NCI-H774 (cell line): ENCODE measurements at places on chromosomes 11 and 22.

DNA sequence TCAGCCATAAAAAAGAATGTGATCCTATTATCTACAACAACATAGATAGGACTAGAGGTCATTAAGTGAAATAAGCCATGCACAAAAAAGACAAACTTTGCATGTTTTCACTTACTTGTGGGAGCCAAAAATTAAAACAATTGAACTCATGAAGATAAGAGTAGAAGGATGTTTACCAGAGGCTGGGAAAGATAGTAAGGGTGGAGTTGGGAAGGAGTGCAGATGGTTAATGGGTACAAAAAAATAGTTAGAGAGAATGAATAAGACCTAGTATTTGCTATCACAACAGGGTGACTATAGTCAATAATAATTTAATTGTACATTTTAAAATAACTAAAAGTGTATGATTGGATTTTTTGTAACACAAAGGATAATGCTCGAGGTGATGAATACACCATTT, 27.2 kb upstream of the IL10RA start:
- no peak for DNase-seq

GRCh38 chr11:8357505-8357888, 93.8 kb upstream of the LMO1 start:
- no peak for DNase-seq

- no peak for DNase-seq
Observed at GRCh38 chr11:3866206-3866605, 10.7 kb downstream of the STIM1 start.

DNA sequence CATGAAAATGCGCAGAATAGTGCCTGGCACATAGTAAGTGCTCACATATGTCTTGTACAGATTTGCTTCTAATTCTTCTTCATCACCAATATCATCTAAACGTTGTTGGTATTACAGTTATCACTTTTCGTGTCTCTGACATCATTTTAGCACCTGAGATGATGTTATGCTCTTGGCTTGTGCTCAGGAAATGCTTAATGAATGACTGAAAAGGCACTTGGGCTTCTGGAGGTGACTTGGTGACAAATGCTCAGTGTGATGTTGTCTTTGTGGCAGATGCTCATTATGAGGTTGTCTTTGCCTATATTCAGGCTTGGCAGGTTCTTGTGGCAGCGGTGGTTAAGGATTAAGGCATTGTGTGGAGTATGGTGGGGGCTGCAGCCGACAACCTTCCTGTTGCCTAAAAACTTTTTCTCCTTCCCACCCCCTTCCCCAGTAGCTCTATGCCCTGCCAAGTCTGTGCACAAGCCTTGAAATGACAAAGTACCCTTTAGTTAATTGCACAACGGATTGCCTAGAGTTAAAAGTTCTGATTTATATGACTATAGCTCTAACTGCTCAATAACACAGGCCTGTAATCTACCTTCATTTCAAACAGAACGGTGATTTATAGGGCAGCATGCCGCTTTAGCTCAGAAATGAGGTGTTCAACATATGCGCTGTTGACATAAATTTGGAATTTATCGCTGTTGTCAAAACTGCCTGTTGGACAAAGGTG, 82.5 kb downstream of the ZBTB16 start:
- DNase-seq, result no peak

DNA sequence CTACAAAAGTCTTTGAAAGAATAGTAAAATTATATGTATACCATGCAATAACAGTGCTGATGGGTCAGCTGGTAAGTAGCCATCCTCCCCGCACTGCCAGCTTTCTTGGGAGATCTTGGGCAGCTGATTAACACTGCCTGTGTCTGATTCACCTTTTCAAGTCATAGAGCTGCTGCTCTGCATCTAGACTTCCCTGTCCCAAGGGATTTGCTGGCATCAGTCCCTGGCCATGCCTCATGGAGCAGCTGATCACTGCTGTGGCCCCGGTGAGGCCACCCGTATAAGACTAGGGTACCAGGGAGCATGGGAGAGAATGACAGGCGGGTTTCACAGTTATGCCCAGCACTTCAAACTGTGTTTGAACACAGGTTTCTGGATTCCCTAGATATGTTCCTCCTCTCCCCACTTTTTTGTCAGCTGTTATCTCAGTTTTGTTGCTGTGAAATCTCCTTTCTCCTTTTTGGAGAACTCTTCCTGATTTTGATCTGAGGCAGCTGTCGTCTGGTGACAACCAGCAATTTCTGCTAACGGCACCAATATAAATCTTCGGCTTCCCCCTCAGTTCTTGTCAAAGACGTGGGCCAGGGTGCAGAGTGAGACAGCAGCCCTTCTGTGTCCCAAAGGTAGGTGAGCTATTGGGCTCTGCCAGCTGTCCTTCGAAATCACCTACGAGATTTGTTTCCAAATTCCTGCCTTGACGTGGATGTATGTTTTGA, 438.9 kb downstream of the NTM start:
- no peak for DNase-seq

DNA sequence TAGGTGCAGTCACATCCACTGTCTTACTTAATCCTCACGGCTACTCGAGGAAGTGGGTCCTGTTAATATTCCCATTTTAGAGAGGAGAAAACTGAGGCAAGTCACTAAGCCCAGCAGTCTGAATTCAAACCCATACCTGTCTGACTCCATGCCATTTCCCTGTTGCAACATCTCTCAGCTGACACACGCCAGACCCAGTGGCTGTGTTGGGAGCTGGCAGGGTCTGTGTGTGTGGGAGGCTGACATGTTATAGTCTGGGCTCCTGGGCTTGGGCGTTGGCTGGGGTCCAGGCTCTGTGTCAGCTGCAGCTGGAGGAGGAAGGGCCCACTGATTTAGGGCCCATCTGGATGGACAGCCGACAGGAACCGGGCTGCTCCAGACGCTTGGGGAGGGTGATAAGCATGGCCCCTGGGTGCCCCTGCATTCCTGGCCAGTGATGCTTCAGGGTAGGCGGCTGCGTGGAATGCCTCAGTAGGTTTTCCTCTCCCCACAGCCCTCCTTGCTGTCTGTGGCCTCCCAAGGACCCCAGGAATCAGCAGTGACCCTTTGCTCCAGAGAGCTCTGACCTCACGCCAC, 562.5 kb downstream of the MN1 start:
- no peak for DNase-seq

DNA sequence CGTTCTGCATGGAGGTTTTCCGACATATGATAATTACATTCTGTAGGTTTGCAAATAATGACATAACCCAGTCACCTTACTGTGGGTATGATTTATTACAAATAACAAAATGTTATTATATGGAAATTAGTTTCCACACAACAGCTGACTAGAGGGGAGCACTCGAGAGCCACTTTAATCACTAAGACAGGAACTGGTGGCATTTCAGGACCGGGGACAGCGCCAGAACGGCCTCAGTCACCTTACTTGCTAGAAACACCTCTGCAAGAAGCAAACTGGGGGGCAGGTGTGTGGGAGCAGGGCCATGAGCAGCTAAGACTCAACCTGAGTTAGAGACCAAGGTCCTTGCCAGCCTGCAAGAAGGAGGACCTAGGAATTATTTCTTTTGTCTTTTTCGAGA, 199.9 kb downstream of the DSCAML1 start:
- DNase-seq, result no peak

- DNase-seq, result no peak
Observed at GRCh38 chr11:122192634-122193255, 76.7 kb upstream of the BLID start.

DNA sequence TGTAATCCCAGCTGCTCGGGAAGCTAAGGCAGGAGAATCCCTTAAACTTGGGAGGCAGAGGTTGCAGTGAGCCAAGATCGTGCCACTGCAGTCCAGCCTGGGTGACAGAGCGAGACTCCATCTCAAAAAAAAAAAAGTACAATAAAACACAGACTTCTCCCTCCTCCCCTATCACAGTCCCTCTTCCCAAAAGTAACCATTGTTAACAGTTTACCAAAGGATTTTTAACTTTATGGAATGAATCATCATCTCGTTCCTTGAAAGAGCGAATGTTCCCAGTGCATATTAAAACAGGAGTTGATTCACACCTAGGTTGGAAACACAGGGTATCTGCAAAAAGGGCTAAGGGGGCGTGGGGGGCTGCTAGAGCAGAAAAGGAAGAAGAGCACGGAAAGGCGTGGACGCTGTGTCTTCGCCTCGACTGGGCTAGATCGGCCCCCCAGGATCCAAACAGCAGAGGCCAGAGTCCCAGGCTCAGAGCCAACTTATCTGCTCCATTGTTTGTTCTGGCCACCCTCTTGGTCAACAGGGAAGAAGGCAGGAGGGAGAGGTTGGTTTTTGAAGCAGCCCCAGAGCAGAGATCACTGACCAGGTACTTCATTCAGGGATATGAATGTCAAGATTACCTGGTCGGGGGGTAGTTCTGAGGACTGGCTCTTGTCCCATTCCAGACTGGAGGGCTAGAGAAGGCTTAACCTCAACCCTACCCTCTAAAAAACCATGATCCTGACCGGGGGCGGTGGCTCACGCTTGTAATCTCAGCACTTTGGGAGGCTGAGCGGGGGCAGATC, 2.1 kb upstream of the AHNAK start:
- DNase-seq, result no peak

DNA sequence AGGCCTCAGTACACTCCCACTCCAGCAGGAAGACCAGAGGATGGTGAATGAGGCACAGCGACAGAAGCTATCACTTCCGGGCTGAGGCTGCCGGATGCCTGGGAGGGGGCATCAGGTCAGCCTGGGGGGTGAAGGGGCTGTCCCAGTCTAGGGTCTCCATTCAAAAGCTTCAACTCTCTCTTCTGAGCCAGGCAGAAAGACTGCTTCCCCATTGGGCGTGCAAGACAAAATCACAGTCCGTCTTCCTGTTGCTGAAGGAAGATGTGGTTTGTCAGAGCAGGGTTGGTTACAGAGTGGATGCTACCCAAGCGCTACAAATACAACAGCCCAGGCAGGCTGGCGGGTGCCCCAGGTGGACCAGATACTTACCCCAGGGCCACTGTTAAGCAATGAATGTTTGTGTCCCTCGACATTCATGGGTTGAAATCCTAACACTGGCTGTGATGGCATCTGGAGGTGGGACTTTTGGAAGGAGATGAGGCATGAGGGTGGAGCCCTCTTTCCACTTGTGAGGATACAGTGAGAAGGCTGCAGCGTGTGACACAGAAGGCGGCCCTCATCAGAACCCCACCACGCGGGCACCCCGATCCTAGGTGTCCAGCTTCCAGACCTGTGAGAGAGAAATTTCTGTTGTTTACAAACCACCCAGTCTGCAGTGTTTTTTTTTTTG, 12.0 kb downstream of the UPK3A start:
- DNase-seq, result no peak

GRCh38 chr11:62889484-62890437, 9.1 kb downstream of the SLC3A2 start:
- DNase-seq, result no peak

DNA sequence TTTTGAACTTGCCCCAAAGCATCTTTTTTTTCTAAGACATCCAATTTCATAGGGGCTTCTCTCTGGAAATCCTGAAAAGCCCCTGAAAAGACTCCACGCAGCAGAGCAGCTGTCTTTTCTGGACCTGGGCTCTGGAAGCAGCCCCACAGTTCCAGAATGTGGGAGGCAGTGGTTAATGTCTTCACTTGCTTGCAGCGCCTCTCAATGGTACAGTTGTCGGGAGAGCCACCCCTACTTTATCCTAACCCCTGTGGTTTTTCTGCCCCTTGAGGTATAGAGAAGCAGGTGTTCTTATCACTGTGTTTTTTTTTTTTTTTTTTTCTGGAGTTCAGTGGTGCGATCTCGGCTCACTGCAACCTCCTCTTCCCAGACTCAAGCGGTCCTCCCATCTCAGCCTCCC, 83.4 kb upstream of the SORL1-AS1 start:
- no peak for DNase-seq

- DNase-seq, result no peak
Observed at GRCh38 chr11:28961726-28962125, 853.5 kb downstream of the METTL15 start.

DNA sequence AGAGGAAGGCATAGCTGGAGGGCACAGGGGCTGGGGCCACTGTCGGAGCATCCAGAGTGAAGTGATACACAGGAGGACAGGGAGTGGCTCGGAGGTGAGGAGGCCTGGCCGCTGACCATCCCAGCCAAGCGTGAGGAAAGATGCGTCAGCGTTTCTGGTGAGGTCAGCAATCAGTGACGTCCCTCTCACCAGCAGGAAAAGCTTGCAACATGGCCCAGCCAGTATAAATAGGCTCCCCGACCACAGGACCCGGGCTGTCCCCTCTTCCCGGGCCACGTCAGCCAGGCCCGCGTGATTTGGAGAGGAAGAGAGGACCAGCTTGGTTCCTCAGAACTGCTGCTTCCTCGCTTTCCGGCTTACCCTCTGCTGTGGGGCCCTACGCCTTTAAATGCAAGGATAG, 4.2 kb upstream of the OSM start:
- no peak for DNase-seq

DNA sequence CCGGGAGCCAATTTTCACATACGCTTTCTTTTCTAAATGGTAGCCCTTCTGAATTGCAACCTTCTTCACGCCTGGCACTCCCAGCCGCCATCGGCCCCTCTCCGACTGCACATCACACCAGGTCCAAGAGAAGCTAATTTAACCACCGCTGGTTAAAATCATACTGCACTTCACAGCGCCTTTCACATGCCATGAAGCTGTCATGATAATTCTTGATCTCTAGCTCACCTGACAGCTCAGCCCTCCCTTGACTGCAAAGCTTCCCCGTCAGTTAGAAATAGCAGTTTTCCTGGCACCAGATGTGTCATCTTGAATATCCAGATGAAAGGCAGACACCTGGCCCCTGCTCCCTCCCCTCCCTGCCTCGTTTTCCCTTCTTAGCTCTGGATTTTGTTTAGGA, 101.4 kb downstream of the ARL14EP start:
- DNase-seq, result no peak

DNA sequence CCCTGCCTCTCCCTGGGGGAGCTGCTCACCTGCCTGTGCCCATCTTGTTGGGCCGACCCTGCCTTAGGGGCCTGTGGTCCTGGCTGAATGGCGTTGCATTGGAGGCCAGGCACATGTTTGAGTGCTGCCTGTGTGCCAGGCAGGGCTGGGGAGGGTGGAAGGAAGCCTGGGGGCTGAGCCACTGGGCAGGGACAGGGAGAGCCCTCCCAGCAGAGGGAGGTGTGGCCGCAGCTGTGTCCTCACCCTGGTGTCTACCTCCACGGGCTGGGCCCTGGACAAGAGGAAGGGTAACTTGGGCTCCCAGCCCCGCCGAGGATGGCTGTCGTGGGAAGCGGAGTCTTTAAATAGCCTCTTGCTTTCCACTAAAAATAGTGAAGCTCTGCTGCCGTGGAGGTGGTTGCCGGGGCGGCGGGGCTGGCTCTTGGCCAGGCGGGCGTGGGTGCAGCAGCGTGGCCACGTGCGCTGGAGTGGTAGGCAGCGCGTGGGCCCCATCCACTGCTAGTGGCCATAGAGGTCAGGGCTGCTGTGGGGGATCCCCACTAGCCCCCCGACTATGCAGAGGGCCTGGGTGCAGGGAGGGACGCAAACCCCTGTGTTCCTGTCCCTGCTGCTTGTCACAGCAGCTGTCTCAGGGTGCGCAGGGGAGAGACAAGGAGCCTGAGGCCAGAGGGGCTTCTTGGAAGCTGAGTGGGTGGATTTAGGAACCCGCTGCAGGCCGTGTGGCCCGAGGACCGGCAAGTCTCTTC, 6.2 kb downstream of the ZDHHC8 start:
- no peak for DNase-seq

GRCh38 chr11:123674297-123674696, 19.9 kb upstream of the SCN3B start:
- no peak for DNase-seq

- DNase-seq, result no peak
Observed at GRCh38 chr22:27578937-27579617, 222.5 kb downstream of the MN1 start.

GRCh38 chr22:19522190-19522880, 1.9 kb downstream of the CLDN5 start:
- peak; percentile 60 for DNase-seq
